GM13977 (cell line): ENCODE measurements at places on chromosomes 2 and 18.

- DNase-seq: no peak
These were observed 135.2 kb upstream of the NFATC1 start for GRCh38 chr18:79260510-79260909.

- DNase-seq: no peak
These were observed 40.4 kb downstream of the CLIP4 start for GRCh38 chr2:29155578-29155977.

- DNase-seq: no peak
These were observed 84.2 kb upstream of the DNER start for GRCh38 chr2:229798446-229799155.

DNA sequence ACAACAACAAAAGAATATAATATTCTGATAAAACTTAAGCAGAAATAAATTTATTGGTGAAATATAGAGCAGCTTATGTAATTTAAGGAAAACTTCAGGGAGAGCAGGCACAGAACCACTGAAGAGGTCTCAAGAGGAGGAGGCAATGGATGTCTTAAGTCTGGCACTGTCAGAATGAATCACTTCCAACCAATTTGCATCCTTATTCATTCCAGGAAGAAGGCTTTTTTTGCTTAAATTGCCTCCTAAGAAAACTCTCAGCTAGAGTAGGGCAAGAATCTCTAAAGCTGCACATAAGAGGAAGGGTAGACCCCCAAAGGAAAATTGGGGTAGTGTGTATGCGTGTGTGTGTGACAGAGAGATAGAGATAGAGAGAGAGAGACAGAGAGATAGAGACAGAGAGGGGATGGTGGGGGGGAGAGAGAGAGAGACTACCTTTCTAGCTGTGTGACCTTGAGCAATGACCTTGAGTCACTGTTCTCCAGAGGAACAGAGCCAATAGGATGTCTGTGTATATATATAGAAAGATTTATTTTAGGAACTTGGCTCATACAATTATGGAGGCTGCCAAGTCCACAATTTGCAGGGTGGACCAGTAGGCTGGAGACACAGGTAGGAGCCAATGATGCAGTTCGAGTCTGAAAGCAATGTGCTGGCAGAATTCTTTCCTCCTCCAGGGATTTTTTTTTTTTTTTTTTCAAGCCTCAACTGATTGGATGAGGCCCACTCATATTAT is 96.4 kb upstream of the LINC00305 start:
- DNase-seq: no peak

- no peak for DNase-seq
These were observed 19.2 kb downstream of the SH3RF3 start for GRCh38 chr2:109148117-109148746.

- no peak for DNase-seq
These were observed 82.4 kb downstream of the RTP5 start for GRCh38 chr2:241951920-241952319.

DNA sequence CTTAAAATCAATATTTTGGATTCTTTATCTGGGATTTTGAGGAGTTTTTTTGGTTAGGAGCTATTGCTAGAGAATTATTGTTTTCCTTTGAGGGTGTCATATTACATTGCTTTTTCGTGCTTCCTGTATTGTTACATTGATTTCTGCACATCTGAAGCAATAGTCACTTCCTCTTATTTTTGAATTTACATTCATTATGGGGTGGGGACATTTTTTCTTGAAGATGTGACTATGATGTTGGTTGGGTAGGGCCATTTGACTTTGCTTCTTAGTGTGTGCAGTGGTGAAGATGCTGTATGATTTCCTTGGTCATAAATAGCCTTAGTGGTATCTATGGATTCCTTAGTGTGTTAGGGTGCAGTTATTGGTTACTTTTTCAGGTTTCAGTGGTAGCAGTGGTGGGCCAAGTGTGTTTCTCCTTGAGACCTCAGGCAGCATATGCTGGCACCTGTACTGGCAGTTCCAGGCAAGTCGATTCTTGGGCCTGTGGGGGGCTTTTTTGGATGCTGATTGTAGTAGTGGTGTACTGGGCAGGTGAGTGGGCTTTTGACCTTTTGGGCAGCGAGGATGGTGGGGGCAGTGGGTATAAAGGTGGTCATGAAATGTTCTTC is 61.8 kb downstream of the ARHGAP25 start:
- no peak for DNase-seq

GRCh38 chr18:13176847-13177246 is 41.7 kb upstream of the LDLRAD4 start:
- DNase-seq: no peak

DNA sequence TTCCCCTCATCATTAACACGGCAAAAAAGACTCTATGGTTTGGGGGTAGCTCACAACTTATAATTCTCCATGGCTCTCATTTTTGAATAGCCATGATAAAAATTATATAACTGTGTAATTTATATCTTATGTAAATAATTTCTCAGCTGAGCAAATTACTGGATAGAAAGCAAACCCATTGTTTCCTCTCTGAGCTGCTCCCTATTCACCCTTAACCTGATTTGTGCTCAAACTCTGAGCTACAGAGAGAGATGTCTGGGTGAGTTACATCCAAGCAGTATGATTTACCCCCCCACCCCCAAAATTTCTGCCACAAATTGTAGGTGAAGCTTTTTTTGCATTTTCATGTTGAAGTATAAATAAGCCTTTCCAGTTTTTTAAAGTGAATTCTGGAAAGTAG is 123.7 kb downstream of the TFCP2L1 start:
- DNase-seq: no peak

GRCh38 chr2:10273215-10274175 is 29.2 kb upstream of the HPCAL1 start:
- DNase-seq: no peak

DNA sequence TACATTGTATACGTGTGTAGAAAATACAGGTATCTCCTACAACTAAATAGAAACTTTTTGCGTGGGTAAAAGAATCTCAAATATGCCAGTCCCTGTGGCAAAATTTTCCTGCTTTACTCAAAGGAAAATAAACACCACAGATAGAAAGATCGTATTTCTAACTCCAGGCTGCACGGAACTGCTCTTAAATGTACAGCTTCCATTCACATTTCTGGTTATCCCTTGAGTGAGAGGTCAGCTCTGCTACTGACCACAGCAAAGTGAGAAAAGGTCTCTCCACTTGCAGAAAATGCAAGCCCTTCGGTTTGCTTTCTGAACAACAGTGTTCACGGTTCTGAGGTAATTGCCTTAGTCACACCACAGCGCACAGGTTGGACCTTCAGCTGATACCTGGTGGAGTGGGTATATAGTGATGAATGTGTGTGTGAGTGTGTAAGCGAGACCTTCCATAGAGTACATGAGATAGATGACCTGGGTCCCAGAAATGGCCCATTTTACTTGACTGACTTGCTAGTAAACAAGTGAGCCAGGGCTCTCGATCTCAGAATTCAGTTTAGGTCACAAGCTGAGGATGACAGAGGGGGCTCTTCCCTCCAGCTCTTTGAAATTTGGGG is 52.1 kb downstream of the ALPK2 start:
- no peak for DNase-seq

- DNase-seq: peak; percentile 54
These were observed 602 bp downstream of the SNX17 start for GRCh38 chr2:27370816-27371620.

DNA sequence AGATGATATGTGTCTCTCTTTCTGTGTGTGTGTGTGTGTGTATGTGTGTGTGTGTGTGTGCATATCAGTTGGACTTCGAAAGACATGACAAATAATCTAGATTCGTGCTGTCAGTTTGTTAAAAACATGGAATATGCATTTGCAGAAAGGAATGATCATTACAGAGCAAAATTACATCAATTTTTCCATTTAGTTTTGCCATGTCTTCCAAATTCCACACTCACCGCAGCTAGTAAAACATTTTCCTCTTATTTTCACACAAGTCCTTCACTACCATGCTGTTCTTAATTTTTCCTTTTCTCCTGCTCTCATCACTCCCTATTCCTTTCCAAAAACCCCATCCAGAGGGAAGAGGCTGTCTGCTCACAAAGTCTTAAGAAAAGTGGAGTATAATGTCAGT is 1191.4 kb upstream of the SLC39A10 start:
- no peak for DNase-seq

DNA sequence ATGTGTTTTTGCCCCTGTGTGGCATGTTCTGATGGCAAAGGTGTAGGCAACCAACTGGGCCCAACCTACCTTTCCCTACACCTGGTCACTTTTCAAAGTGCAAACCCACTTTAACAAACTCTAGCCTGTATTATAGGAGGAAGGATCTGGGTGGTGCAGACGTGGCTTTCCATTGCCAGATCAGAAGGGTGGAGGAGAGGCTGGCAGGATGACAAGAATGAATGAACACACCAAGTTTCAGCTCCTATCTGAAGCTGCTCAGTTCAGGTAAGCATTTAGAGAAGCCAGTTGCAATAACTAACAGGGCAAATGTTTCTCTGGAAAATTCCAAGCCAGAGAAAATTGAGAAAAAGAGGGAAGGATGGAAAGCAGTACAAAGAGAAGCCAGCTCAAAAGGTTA is 707 bp upstream of the SERPINB7 start:
- no peak for DNase-seq

GRCh38 chr2:62456721-62457539 is 49.1 kb downstream of the TMEM17 start:
- peak; percentile 87 for DNase-seq

DNA sequence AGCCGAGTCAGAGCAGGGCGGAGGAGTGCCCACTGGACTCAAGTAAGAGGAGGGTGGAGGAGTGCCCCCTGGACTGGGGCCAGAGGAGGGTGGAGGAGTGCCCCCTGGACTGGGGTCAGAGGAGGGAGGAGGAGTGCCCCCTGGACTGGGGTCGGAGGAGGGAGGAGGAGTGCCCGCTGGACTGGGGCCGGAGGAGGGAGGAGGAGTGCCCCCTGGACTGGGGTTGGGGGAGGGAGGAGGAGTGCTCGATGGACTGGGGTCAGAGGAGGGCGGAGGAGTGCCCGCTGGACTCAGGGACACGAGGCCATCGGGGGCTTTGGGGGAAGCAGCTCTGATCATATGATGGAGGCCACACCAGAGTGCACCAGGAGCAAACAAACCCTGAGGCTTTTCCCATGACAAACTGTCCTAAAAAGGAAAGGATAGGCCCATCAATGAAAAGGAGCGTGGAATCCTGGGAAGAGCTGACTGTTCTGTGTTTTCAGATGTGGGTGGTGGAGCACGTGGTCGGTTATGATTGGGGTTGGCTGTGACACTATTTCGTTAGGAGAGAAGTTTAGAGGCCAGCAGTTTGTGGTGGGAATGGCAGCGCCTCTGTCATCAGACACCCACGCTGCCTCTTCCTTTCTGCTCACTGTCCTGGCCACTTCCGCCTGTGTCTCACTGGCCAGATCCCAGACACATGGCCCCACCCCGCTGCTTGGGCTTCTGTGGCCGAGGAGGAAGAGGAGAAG is 24.5 kb upstream of the HPCAL1 start:
- DNase-seq: no peak

GRCh38 chr2:189954989-189955388 is 107.5 kb downstream of the MSTN start:
- no peak for DNase-seq

DNA sequence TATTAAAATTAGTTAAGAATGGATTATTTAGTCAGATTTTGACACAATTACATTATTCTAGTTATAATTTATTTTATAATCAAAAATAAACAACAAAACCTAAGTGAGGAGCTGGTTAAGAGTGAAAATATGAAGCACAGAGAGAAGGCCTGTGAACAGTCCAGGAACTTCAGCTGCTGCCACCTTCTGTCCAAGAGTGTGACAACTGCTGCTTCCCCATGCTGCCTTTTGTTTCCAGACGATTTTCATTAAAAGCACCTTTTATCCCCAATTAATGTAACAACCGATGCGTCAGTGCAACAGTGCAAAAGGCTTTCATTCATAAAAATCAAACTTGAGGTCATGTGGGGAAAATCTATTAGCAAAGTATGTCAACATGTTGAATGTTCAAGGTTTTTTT is 363.6 kb downstream of the CTNNA2 start:
- DNase-seq: peak; percentile 28

DNA sequence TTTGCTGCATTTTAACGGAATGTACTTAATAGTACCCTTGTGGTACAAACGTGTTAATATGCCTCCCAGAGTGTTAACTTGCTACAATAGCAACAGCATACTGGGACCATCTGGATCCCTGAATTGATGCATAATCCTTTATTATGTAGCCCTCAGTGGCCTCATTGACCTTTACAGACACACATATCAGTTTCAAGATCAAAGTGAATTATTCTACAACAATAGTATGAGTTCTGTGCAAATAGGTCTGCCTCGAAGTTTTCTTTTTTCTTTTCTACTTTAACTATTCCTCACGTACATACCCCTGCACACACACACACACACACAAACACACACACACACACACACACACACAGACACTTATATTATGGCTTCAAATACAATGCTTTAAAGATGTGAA is 1622.1 kb downstream of the LRP1B start:
- DNase-seq: no peak

DNA sequence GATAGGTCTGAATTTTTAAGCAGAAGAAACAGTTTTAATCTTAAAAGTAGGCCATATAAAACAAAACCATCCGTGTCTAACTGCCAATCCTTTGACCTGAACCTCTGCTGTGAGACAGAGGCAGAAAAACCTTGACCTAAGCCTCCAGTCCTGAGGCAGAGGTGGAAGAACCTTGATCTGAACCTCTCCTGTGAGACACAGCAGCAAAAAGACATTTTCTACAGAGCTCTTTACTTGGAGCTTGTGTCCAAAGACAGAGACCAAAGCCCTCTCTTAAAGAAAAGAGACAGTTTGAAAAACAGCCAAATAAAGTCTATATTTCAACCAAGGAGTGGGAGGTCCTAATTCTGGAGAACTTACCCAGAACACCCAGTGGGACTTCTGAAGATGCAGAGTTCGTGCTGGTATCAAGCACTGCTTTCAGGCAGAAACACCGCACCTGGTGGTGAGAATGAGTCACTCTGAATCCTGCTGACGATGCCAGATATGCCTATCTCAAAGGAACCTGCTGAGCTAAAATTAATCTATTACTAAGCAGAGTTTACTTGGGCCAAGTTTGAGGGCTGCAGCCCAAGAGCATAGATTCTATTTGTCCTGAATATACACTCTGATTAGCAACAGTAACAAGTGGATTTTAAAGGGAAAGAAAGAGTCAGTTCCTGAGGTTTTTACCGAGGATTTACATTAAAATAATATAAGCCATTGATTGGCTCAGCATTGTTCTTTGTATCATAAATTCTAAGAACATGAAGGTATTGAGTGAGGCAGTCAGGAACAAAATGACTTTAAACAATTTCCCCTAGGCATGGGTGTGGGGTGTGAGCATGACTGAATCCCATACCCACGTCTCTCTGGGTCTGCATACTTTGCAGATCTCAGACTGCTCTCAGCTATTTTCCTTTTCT is 806.4 kb downstream of the TRIB2 start:
- DNase-seq: peak; percentile 42

DNA sequence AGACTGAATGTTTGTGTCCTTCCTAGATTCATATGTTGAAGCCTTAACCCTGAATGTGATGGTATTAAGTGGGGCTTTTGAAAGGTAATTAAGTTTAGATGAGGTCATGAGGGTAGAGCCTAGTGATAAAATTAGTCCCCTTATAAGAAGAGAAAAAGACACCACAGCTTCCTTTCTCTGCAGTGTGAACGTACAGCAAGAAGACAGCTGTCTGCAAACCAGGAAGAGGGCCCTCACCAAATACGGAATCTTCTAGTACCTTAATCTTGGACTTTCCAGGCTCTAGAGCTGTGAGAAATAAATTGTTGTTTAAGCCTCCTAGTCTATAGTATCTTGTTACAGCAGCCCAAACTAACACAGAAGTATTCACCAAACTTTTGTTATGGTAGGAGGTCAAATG is 57.1 kb upstream of the CYTIP start:
- DNase-seq: no peak

- DNase-seq: no peak
These were observed 21.8 kb downstream of the SNED1 start for GRCh38 chr2:241020201-241020600.

- DNase-seq: peak; percentile 7
These were observed 2.2 kb downstream of the MYT1L start for GRCh38 chr2:2328848-2329247.
